ENCODE measurements at places on chromosomes 7 and 10.

DNA sequence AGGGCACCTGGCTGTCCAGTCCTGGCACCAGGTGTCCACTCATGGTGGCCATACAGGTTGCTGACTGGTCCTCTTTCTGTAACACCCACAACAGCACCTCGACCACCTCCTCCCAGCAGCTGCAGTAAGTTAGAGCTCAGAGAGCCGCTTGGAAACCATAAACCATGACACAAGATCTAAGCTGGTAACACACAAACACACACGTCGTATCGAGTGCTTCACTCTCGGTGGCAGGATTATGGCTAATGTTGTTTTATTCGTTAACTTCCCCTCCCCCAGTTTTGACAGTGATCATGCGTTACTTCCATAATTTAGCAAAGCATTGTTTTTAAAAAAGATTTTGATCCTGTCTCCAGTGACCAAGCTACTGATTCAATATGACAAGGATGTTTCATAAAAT is 59.7 kb downstream of the CAMK2B start:
- no peak for DNase-seq

DNA sequence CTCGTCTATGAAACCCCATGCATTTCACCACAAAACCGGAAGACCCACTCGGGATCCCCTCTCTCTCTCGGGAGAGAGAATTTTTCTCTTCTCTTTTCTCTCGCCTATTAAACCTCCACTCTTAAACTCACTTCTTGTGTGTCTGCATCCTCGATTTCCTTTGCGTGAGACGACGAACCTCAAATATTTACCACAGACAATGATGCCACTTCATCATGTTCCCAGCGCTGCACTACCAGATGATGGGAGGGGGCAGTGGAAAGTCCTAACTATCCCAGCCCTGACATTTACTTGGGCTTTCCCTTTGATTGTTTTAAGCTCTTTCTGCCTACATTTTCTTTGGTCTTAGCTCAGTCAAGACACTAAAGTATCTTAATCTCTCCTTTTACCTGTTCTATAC is 906.7 kb downstream of the GRID1 start:
- DNase-seq = no peak

DNA sequence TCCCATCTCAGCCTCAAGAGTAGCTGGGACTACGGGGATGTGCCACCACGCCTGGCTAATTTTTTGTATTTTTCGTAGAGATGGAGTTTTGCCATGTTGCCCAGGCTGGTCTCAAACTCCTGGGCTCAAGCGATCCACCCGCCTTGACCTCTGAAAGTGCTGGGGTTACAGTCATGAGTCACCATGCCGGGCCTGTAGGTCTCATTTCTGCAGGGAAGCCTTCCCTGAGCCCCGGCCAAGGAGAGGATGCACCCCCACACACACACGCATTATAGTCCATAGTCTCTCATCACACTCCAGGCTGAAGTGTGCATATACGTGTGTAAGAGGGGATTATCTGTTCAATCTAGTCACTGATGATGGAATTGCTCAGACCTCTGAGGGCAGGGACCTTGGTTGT is 29.3 kb downstream of the KCNMA1 start:
- DNase-seq = no peak

GRCh38 chr7:106868364-106868763 is 3.3 kb downstream of the PIK3CG start:
- DNase-seq = no peak

DNA sequence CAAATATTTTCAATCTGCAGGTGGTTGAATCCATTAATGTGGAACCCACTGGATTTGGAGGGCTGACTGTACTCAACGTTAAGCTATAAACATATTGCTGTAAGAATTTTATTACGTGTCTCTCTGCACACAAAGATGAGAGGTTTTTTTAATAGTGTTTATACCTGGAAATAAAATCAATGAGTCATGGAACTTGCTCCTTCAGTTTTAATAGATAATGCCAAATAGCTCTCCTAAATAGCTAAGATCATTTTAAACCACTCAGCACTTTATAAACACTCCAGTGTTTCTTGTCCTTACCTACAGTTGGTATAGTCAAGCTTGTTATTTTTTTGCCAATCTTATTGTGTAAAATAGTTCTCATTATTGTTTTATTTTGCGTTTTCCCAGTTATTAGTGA is 455.6 kb upstream of the FZD8 start:
- DNase-seq = no peak

DNA sequence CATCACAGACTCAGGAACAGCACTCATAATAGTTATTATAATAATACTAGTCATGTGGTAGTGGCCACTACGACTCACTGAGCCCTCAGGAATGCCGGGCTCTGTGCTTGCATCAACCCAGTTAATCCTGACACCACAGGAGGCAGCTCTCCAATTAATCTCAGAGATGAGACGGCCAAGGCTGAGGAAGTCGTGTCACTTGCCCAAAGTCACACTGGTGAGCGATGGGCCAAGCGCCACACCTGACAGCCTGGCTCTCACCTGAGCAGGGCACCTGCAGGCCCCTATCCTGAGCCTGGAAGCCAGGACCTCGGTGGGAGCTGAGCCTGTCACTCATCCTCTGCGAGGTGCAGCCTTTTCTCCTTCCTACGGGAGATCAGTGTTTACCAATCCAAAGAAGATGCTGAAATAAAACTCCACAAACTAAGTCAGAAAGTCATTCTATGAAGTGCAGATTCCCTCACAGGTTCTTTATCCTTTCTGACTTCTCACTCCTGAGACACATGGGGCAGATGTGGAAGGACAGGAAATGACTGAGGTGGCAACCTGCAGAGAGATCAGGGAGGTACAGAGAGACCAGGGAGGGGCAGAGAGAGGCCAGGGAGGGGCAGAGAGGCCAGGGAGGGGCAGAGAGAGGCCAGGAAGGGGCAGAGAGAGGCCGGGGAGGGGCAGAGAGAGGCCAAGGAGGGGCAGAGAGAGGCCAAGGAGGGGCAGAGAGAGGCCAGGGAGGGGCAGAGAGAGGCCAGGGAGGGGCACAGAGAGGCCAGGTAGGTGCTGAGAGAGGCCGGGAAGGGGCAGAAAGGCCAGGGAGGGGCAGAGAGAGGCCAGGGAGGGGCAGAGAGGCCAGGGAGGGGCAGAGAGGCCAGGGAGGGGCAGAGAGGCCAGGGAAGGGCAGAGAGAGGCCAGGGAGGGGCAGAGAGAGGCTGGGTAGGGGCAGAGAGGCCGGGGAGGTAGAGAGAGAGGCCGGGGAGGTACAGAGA is 38.5 kb downstream of the VIPR2 start:
- DNase-seq = no peak

GRCh38 chr10:7647062-7647664 is 19.6 kb downstream of the ITIH5 start:
- DNase-seq = no peak

GRCh38 chr7:46633200-46633599 is 712.1 kb upstream of the IGFBP3 start:
- DNase-seq = no peak

Measured in pons (tissue), 1 donor.